ENCODE measurements at places on chromosomes 13 and 19. TPM values are rescaled to one million over a fixed set of nuclear protein-coding genes. Genes with fewer than 3 reads are reported as not detected.

Gene GPR18
- not detected for total RNA-seq

Gene CEP89
- 14.6 TPM for total RNA-seq

Gene AXL
- 345 TPM for total RNA-seq

Gene SRRM5
- 0.05 TPM for total RNA-seq

Gene SLITRK5
- not detected for total RNA-seq

Gene APOC4
- total RNA-seq = not detected

Gene TUBA3C
- not detected for total RNA-seq

Gene EPSTI1
- total RNA-seq = 2.7 TPM

Gene GJB6
- not detected for total RNA-seq

Gene PEAK3
- total RNA-seq = not detected

Gene PRTN3
- total RNA-seq = not detected

Gene GSX1
- total RNA-seq = not detected

Gene TMC4
- total RNA-seq = under 0.01 TPM

Gene LRRC63
- under 0.01 TPM for total RNA-seq
